ENCODE measurements at places on chromosomes 5 and 9. TPM values are rescaled to one million over a fixed set of nuclear protein-coding genes. Genes with fewer than 3 reads are reported as not detected.

The MAP1B gene
- 0.78 TPM for total RNA-seq

The FGFR4 gene
- total RNA-seq = 0.87 TPM

The TPPP gene
- total RNA-seq = 0.53 TPM

The SLC36A2 gene
- not detected for total RNA-seq

The AGPAT2 gene
- 16.3 TPM for total RNA-seq

The SEMA6A gene
- not detected for total RNA-seq

The GRM6 gene
- total RNA-seq = not detected

The SYK gene
- total RNA-seq = not detected

The PCDHGA6 gene
- 0.10 TPM for total RNA-seq
